ENCODE measurements at places on chromosomes 13 and 19.
A peak's percentile ranks its signal among the peaks of the same experiment; 100 is the strongest.

DNA sequence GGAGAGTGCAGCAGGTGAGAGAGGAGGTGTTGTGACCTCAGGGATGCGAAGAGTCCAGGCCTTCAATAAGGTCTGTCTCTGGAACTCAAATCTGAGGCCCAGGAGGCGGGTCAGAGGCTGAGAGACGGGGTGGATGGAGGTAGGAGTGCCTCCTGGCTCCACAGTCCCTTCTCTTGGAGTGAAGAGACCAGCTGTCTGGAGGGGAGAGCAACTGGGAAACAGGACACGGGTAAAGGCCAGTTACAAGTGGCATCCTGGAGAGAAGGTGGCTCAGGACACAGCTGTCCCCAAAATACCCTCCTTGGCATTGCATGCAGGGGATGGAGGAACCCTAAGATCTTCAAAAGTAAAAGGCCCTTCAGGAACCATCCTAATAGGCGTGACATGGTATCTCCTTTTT lies 19.2 kb downstream of the PDE4A start:
- DNase-seq, result no peak

DNA sequence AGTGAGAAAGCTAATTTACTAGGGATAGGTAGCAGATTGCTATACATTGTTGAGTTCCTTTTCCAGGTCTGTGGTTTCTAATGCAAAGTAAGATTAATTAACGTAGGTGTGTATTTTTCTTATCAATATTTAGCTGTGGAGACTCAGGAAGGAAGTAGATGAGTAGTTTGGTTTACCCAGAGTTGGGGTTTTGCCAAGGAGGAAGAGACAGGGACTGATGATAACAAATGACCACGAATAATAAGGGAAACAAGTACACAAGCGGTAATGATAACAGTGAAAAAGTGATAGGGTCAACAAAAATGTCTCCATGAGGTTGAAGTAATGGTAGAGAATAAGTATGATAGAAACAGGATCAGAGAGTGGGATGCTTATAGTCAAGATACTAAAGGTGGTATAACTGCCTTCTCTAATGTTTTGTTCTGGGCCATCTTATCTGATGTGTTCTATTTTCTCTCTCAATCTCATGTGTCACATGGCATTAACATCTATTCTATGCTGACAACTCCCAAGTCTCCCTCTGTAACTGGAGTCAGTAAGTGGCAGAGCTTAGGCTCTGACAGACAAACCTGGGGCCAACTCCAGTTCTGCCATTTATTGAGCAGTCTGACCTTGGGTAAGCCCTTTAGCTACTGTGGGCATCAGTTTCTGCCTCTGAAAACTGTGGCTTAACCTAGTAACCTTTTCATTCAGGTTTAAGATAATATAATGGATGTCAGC lies 8.8 kb downstream of the OBI1 start:
- DNase-seq, result no peak

GRCh38 chr13:47680748-47681147 lies 320.3 kb downstream of the SUCLA2 start:
- no peak for DNase-seq

DNA sequence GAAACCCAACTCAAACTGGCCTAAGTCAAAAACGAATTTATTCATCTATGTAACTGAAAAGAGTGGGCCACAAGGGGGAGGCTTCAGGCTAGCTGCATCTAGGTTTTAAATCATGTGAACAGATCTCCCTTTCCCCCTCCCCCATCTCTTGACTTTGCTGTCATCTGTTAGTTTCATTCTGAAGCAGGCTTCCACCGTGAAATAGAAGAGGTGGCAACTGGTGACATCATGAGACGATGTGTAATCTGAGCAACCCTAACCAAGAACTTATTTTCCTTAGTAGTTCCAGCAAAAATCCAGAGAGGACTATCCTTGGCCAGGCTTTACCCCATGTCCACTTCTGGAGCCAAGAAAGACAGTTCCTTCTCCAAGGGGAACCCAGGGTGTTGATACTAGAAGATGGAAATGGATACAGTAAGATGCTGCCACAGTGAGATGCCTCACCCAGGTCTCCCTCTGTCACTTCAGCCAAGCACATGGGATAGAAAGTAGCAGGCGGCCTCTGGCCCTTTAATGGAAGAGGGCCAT lies 9.4 kb downstream of the SAMD4B start:
- no peak for DNase-seq

DNA sequence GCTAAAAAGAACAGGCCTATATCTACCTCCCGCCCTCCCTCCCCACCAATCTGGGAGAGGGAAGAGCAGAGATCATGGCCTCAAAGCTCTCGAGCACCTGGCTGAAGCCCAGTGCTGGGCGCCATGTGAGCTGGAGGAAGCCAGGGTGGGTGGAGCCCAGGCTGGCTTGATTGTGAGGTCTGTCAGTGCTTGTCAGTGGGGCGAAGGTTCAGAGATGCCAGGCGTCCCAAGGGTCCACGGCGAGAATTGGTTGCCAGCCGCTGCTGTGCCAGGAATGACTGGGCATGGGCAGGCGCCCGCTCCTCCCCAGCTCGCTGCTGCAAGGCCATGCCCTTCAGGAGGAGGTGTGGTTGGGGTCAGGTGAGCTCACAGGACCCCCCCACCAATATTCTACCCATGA lies 11.5 kb downstream of the BEST2 start:
- DNase-seq, result no peak

- DNase-seq, result peak; percentile 58
Observed at GRCh38 chr13:87661471-87661870, 9.7 kb upstream of the SLITRK5 start.

DNA sequence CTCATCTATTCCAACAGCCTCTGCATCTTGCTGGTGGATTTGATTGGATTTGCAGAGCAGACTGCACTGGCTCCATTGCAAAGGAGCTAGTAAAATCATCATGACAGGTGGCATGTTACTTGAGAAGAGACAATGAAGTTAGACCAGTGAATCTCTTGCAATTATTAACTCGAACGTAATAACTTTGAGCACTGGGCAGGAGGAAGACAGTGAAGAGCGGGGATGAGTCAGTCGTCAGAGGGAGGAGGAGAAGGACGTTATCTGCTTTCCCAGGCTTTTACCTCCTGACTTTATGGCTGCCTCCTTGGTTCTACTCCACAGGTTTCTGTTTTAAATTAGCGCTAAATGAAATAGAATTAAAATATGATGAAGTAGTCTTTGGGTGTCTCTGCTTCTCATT lies 257.8 kb upstream of the IPO5 start:
- no peak for DNase-seq

DNA sequence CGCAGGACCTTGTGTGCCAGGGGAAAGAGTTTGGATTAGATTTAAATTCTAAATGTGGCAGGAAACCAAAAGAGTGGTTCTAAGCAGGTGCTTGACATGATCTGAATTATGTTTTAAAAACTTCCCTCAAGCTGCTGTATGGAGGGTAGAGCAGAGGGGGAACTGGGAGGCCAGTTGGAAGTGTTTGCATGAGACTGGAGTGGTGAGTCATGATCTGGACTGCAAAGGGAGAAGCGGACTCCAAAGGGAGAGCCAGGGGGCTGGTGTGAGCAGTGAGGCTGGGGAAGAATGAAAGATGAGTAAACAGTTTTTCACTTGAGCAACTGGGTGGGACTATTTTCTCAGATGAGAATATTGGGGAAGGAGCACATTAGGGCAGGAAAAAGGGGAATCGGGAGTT lies 206.1 kb downstream of the DNAJC15 start:
- no peak for DNase-seq

GRCh38 chr13:48985756-48986155 lies 10.0 kb downstream of the FNDC3A start:
- no peak for DNase-seq

- no peak for DNase-seq
Observed at GRCh38 chr19:38686530-38686888, 39.1 kb downstream of the ACTN4 start.

DNA sequence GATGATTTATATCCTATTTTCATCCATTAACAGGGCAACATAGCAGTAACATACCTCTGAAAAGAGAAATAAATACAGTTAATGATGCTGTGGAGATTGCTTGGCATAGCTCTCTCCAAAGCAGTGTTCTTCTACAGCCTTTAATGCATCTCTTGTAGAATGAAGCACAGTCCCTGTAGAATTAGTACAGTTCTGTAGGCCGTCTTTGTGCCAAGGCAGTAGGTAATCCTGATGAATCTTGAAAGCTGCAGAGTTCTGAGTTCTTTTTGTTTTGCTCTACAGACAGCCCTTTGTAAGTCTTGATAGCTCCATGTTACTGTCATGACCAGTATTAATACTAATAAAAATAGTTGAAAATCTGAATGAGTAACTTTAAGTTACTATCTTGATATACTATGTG lies 184.2 kb downstream of the MAB21L1 start:
- DNase-seq, result no peak

DNA sequence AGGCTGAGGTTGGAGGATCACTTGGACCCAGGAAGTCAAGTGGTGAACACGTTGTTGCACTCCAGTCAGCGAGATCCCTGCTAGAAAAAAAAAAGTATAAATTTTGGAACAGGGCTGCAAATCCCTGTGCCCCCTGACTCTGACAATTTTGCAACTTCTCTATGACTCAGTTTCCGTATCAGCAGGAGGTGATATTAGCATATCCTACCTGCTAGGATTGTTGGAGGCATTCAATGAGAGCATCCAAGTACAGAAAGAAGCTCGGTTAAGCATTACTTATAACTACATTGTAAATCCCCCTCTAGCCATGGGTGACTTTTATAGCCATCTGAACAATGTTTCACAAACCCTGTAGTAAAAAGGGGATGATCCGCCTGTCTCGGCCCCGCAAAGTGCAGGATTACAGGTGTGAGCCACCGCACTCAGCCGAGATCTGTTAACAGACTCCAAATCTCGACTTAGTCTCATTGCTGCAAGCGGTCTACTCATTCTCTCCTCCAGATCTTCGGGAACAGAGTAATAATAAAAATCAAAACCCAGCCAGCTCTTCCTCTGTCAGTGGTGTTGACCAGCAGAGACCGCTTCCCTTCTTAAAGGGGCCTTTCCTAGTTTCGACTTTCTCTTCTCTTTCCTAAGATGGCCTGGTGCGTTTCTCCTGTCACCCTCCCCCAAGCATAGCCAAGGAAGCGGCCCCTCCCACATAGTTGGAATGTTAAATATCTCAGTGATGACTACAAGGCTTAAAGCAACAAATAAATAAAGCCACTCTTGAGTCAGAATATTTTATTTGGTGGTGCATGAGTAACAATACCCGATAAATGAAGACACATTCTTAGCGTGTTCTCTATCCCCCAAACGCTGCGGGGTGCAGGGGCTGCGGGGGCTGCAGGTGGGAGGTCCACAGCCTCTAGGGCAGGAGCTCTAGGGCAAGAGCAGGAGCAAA lies 10.3 kb upstream of the BICRA start:
- DNase-seq, result peak; percentile 17

GRCh38 chr13:64534302-64534701 lies 2695.8 kb downstream of the PCDH9 start:
- DNase-seq, result no peak

DNA sequence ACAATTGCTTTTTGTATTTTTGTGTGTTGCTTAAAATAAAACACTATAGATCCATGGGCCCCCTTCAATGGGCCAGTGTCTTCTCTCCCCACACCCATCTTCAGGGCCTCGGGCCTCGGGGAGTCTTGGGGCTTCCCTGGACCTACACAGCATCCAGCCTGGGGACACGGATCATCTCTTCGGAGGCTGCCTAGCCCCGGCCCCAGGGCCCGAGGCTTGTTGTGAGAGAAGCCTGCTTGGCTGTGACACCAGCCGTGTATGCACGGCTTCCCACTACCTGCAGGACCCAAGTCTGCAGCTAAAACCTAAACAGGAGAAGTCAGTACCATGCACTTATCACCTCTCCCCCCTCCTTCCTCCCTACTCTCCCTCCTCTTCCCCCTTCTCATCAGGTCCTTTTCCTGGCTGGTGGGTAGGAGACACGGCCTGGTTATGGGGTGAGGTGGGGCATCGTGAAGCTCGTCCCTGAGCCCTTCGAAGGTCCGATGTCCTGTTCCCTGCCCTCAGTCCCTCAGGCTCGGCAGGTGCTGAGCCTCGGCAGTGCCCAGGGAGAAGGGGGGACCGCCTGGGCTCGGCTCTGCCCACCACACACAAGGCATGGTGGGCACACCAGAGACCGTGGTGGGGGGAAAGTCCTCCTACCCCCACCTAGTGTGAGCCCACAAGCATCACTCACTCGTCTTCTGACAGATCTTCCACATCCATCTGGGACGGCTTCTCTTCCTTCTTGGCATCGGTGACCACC lies 9.5 kb downstream of the C13orf46 start:
- no peak for DNase-seq

GRCh38 chr19:28296506-28296905 lies 916.4 kb downstream of the UQCRFS1 start:
- DNase-seq, result no peak

DNA sequence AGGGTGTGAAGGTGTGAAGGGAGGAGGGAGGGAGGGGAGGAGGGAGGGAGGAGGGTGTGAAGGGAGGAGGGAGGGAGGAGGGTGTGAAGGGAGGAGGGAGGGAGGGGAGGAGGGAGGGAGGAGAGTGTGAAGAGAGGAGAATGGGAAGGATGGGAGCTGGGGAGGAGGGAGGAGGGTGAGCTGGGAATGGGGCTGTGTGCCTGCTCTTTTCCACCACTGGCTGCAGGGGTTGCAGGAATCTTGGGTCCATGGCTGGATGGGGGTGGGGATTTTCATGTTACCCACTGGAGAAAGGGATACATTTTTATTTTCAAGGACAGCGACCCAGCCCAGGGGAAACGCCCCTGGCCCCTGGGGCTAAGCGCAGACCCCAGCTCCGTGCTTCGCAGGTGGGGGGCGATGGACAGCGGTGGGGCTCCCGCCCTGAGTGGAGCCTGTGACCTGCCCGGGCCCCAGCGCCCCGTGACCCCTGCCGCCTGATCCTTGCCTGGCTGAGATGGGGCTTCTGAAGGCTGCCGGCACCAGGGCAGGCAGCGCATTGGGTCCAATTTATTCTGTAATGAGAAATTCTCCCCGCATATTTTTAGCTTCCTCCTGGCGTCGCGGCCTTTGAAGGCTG lies 3.0 kb upstream of the EFNA2 start:
- DNase-seq, result no peak

DNA sequence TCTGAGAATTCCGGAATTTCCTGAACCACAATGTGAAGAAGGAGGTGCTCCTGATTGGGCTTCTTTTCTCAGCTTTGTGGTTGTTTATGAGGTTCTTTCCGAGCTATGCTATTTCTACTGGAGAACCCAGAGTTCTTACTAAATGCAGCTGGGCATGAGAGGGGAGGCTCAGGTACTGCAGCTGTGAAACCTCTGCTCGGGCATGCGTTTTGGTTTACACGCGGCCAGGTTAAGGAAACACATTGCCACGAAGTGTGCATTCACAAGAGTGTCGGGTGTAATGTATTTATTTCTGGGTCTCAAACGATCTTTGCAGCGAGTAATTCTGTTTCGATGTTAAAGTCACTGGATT lies 661 bp upstream of the MIR17HG start:
- DNase-seq, result peak; percentile 31

- DNase-seq, result no peak
Observed at GRCh38 chr13:27349458-27349857, 75.0 kb upstream of the GTF3A start.
